ENCODE measurements at places on chromosomes 1 and 21. TPM values are rescaled to one million over a fixed set of nuclear protein-coding genes. Genes with fewer than 3 reads are reported as not detected.

The ANGPTL3 gene
- total RNA-seq, result not detected

The KRTAP19-3 gene
- total RNA-seq, result not detected

The REN gene
- total RNA-seq, result 3.1 TPM

The KCNQ4 gene
- total RNA-seq, result 2.5 TPM

The SPTA1 gene
- total RNA-seq, result not detected

The OR2T33 gene
- 0.18 TPM for total RNA-seq

All from PC-3 (cell line).